Activated CD4-positive, alpha-beta T cell treated with anti-CD3 and anti-CD28 coated beads, Interleukin-2, Interleukin-4, amounts not matched to agents 100 ng/mL and 50 ng/mL, durations not matched to agents 16 hours and 8 hours (primary cell): ENCODE measurements at places on chromosomes 11 and 22.

GRCh38 chr11:47538741-47539565 lies 14.0 kb downstream of the CELF1 start:
- no peak for DNase-seq

DNA sequence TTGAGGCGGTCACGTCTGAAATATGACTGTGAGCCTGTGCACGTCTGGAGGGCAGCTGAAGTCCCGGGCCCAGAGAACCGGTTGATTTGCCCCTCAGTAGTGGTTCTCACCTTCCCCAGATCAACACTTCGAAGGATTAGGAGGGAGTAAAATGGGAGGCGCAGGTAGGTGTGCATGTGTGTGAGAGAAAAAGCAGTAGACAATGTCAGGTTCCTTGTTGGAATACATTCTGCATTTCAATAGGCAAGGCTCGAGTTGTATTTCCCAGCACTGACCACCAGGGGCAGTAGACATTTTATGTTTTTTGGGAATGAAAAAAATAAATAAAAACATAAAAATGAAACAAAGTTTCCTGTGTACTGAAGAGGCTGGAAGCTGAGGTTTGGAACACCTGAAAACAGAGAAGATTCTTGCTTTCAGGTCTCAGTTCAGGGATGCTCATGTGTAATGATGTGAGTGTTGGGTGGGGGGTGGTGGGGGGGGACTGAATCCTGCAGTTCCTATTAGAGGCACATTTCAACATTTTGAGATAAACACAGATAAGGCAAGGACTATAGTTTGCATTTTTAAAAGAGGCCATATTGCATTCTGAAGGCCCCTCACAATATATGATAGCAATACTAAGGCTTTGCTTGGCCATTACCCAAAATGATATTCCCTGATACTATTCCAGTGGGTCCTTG lies 333.9 kb downstream of the CADM1 start:
- DNase-seq = peak; percentile 38

GRCh38 chr22:27545085-27545484 lies 256.5 kb downstream of the MN1 start:
- no peak for DNase-seq

GRCh38 chr11:6650980-6651379 lies 4.6 kb downstream of the DCHS1 start:
- DNase-seq = no peak

DNA sequence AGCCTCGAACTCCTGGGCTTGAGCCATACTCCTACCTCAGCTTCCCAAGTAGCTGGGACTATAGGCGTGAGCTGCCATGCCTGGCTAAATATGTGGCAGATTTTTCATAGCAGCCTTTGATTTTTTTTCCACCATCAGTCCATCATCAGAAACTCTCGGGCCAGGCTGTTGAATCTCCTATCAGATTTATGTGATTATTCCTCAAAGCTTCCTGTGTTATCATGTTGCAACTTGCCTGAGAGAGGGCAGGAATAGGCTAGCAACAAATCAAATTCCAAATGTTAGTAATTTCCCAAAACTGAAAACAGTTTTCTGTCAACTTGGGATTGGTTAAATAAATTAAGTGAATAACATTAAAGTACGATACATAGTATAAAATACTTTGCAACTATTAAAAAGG lies 3.4 kb downstream of the LRRC51 start:
- DNase-seq = no peak

DNA sequence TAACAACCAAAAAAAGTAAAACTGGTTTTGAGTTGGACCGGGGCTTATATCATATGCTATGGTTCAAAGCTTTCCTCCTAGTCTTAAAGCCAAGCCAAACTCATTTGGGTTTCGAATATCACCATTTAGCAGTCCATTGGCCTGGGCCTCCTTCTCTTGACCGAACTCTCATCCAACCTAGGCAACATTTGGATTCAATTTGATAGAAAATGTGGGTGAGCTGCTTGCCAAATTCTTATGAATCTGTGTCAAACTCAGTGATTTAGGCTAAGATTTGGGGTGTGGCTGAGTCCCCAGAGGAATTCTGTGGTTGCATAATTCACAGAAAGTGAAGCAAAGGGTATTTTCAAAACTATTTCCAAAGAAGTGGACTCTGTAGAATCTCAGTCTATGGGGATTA lies 83.7 kb downstream of the BLID start:
- DNase-seq = no peak

DNA sequence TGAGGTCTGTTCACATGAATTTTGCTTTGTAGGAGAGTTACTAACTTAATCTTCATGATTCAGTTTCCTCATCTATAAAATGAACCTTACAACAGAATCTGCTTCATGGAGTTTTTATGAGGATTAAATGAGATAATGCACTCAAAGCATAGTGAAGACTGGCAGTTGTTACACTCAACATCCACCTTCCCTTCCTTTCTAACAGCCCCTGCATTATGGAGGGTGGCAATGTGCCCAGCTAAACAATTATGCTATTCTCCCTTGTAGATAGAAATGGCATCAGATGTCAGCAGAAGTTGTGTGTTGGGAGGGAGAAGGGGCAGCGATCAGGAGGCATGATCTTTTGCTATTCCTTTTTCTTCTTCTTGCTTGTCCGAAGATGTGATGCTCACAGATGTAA lies 6.5 kb downstream of the POU2AF1 start:
- DNase-seq = no peak

GRCh38 chr11:117478926-117479325 lies 151.3 kb downstream of the CEP164 start:
- DNase-seq = no peak

DNA sequence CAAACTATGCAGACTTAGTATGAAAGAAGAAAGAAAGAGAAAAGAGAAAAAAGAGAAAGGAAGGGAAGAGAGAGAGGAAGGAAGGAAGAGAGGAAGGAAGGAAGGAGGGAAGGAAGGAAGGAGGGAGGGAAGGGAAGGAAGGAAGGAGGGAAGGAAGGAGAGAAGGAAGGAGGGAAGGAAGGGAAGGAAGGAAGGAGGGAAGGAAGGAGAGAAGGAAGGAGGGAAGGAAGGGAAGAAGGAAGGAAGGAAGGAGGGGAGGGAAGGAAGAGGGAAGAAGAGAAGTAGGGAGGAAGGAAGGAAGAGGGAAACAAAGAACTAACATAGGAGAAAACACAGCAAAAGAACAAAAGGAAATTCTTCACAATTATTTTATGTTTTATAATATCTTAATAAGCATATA lies 502.1 kb downstream of the SOX6 start:
- DNase-seq = no peak

DNA sequence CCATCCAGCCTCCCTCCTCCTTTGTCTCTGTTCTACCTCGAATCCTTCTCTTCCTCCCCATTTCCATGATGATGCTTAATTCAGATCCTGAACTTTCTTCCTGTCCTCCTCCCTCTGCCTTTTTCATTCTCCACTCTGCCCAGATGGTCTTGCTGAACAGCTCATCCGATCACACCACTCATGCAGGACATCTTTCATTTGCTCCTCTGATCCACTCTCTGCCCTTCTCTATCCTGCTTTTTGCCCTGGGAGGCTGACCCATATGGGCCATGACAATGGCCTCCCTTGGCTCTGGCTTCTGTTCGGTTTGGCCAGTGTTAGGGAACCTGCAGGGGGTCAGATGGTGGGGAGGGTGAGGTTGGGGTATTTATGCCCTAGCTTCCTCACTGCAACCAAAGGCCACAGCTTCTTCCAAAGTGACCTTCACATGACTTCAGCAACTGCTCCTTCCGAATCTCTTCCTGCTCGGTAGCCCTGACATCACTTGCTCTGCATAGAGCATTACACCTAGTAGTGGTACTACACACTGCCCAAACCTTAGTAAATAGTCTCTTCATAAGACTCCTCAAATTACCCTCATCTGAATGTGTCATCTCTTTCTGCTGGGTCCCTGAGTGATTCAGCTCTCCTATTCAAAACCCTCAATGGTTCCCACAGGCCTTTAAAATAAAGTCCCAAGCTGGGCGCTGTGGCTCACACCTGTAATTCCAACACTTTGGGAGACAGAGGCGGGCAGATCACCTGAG lies 32.7 kb upstream of the MICAL2 start:
- no peak for DNase-seq

GRCh38 chr11:24844406-24844805 lies 347.6 kb downstream of the LUZP2 start:
- DNase-seq = no peak

DNA sequence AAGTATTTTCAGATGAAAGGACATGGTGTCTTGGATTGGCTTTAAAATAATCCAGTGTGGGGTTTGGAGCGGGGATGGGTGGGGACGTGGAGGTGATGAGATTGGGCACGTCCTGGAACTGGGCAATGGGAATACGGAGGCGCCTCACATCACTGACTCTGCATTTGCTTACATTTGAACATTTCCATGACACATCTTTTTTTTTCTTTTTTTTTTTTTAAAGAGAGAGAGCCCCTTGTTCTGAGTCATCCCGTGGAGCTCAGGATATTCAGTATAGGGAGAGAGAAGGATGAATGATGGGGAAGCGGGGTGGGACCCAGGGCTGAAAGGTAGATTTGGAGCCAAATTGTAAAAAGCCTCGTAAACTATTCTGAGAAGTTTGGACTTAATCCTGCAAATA lies 142.7 kb downstream of the FBXO7 start:
- DNase-seq = no peak

DNA sequence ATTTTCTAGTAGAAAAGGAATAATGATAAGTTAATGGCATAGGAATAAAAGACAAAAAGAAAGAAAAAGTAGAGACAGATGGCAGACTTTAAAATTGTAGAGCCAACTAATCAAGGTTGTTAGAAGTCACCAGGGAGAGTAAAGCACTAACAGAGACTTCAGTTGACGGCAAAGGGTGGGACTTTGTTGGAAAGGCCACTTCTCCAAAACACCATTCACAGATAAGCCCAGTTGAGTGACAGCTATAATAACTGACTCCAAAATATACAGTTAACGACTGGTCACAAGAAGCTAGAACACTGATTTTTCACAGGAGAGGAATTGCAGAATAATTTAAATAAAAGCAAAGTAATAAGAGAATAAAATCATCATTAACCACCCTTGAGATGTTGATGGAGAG lies 16.0 kb upstream of the SOX6 start:
- DNase-seq = no peak

DNA sequence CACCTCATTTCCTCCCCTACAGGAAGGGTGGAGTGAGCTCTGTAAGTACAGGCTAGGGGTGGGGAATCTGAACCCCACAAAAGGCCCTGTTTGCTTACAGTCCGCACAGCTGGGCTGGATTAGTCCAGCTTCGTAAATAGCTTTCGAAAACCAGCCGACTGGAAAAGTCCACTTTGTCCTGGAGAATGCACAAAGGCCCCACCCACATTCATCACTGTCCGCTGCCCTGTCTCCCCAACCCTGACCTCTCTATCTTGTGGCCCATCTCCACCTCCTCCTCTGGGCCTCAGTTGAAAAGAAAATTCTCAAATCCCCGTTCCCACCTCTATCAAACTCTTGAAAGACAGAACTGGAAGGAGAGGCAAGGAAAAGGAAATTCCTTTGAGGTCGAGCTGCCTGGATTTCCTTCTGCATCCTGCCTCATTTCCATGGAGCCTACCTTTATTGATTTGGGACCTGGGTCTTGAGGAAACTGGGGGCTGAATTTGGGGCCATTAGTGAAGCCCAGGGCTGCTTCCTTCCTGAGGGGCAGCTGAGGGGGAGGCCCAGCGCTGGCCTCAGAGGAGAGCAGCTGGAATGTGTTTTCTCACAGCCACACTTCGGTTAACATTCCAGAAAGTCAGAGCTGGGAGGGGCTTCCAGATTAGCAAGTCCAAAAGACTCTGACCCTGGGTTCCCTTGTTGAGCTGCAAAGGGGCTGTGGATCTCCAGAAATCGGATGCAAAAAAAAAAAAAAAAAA lies 147.6 kb downstream of the FBXO7 start:
- DNase-seq = no peak

DNA sequence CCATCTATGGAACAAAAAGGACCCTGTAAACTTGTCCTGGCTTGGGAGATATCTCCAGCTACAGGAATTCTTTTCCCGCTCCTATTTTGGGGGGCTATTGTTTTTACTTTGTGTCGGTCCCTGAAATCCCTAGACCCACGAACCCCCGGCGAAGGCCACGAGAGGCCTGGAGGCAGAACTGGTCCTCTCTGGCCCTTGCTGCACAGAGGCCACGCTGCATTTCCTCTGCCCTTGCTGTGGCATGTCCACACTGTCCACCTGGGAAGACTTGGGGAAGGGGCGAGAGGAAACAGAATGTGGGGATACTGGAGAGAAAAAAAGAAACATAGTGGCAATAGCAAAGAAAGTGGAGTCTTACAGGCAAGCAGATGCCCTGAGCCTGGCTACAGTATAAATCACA lies 2.3 kb upstream of the ANO1 start:
- no peak for DNase-seq

DNA sequence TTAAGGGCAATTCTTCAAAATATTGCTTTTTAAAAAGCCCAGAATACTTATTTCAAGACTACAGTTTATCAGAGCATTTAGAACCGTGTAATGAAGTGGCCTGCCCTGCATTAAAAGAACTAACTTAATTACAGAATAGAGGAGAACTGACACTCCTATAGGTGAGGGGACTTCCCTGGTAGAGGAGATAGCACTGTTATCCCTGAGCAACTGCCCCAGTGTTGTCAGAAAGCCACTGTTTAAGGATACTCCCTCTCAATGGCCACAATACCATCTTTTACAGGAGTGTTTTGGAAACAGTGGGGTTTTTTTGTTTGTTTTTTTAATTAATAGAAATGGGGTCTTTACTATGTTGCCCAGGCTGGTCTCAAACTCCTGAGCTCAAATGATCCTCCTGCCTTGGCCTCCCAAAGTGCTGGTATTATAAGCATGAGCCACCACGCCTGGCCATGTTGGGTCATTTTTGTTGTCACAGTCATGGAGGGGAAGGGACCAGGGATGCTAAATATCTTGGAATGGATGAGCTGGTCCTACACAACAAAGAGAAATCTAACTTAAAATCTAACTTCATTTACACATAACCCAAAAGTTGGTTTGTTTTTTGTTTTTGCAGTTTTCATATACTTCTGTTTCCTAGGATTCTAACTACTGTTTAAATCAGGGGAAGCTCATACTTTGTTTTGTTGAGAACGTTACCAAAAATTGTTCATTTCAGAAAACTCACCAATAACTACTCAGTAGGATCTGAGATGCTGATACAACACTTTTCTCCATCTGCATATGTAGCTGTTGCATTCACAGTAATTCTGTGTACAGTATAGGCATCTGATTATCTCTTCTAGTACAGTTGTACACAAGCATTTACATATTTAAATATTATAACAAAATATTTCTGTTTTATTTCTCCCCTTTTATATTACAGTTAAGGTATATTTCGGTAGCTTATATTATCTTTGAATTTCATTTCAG lies 8.1 kb downstream of the RPL27A start:
- DNase-seq = no peak

- DNase-seq = no peak
Observed at GRCh38 chr11:117774553-117774952, 22.5 kb downstream of the DSCAML1 start.

DNA sequence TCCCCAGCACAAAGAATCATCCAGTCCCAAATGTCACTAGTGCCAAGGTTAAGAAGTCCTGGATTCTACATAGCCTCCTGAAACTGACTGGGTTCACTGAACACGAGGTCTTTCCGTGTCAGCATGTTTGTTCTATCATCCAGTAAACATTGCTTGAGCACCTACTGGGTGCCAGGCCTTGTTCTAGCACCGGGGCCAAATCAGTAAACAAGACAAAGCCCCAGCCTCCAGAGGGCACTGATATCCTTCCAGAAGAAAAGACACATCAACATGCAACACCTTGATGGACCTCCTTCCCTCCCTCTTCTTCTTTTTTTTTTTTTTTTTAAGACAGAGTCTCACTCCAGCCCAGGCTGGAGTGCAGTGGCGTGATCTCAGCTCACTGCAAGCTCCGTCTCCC lies 26.9 kb downstream of the TPST2 start:
- DNase-seq = no peak

- no peak for DNase-seq
Observed at GRCh38 chr11:83427501-83427900, 141.3 kb upstream of the CCDC90B start.

- DNase-seq = no peak
Observed at GRCh38 chr11:43810929-43811596, 69.6 kb upstream of the ALKBH3 start.
